ENCODE measurements at places on chromosomes 12 and 14.

GRCh38 chr12:61098031-61098580 lies 1162.1 kb upstream of the USP15 start:
- no peak for DNase-seq

- DNase-seq: no peak
These were observed 14.5 kb upstream of the TFCP2 start for GRCh38 chr12:51187370-51187987.

GRCh38 chr14:90384543-90384911 lies 12.3 kb upstream of the CALM1 start:
- DNase-seq: no peak

DNA sequence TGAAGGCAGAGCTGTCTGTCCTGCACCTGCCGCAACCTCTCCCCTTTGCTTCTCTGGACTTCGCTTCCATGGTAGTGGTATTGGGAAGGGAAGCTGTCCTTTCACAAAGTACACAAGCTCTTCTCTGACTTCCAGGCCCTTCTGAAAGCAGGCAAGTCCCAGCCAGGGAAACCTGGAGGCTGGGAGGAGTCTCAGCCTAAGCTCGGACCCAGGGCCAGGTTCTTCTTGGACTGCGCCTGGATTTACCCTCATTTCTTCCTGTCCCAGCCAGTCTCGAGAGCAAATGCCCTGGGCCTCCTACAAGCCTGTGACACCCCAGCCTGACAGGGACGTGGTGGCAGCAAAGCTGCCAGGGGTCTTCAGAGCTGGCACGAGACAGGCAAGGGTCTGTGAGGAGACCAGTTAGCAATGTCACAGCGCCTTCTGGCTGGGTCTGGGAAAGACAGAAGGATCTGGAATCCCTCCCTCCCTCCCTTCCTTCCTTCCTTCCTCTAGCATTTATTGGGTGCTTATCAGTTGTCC lies 22.4 kb downstream of the ISCA2 start:
- DNase-seq: no peak

GRCh38 chr12:103011974-103012763 lies 54.7 kb downstream of the ASCL1 start:
- DNase-seq: no peak

- no peak for DNase-seq
These were observed 85.6 kb downstream of the CCDC92 start for GRCh38 chr12:123886931-123887582.

DNA sequence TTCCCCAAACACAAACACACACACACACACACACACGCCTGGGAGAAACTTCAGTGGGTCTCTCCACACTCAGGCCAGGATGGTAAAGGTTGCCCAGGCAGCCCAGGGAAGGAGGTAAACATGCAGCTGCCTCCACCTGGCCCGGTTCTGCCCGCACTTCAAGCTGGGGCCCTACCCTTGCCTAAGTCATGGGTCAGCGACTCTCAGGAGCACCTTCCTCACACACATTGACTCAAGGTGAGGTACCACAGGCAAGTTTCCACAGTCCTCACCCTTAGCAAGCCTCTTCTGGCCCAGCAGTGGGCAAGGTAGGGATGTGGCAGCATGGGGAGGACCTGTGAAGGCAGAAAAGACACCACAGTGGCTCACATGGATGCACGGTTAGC lies 14.1 kb upstream of the FAIM2 start:
- no peak for DNase-seq

- DNase-seq: peak; percentile 99
These were observed 175.2 kb upstream of the HMGA2 start for GRCh38 chr12:65649126-65649525.

- no peak for DNase-seq
These were observed 76.9 kb downstream of the SUSD6 start for GRCh38 chr14:69688299-69688649.

DNA sequence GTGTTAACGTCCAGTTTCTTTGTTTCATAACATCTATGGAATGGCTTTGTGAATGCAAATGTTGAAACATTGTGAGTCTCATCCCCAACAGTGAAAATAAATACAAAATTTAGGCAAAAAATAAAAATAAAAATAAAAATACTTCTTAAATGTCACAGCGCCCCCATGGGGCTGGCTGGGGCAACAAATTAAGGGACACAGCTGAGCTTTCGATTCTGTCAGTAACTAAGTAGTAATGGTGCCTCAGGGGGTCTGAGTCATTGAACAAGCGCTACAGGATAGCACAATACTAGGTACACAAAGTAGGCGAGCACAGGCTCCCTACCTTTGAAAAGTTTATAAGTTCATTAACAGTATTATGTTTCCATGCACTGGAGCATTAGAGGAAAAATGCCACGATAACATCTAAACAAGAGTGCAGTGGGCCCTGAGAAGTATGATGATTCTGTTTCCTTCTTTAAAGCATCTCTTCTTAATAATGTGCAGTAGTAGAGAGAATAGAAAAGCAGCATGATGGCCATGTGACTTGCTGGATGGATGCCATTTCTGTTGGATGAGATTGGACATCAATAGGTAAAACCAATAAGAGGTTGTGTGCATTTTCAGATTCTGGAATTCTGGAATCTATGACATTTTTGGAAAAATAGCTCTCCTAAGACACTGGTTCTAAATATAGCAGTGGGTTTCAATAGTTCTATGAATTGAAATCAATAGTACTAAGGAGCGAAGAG lies 667.2 kb downstream of the DIO2 start:
- peak; percentile 82 for DNase-seq

Data from brain microvascular endothelial cell (primary cell).